Activated CD4-positive, alpha-beta T cell treated with anti-CD3 and anti-CD28 coated beads, Interleukin-2, amount 50 U/mL, for 48 hours (primary cell): ENCODE measurements at places on chromosomes 7 and 10.
A peak's percentile ranks its signal among the peaks of the same experiment; 100 is the strongest.

GRCh38 chr10:122549636-122550035 lies 10.9 kb upstream of the DMBT1 start:
- no peak for DNase-seq

GRCh38 chr10:12635127-12635541 lies 285.8 kb downstream of the CAMK1D start:
- DNase-seq, result peak; percentile 55

GRCh38 chr7:41098846-41099245 lies 604.0 kb downstream of the INHBA start:
- no peak for DNase-seq

GRCh38 chr7:83267141-83267631 lies 104.5 kb upstream of the PCLO start:
- DNase-seq, result no peak

DNA sequence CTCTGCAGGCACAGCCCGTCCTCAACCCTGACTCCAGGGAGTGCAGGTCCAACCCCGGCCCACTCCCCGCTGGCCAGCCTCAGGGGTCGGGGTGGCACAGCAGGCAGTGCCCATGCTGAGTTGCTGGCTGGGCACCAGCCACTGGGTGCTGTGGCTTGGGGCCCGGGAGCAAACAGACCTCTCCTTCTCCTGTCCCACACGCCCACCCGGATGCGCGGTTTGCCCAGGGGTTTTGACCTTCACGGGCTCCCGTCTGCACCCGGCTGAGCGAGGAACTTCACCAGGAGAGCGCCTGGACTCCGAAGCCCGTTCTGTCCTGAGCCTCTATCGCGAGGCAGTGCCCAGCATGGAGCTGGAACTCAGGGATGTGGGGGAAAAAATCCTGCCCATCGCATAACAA lies 2.6 kb upstream of the GRIFIN start:
- DNase-seq, result no peak

- no peak for DNase-seq
Measured at GRCh38 chr10:113554214-113554613, 1.4 kb downstream of the HABP2 start.

GRCh38 chr7:5334671-5335070 lies 51.9 kb downstream of the SLC29A4 start:
- DNase-seq, result no peak

DNA sequence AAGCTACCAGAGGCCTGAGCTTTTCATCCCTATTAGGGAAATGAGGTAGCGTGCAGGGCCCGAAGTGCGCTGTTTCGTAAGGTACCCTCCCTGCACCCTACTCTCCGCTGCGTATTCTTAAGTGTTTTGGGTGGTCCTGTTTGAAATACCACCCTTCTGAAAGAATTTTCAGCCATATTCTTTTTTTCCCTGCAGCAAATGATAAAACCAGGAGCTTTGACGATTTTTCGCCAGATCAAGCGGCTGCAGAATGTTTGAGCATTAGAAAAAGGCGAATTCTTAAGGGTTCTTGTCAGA lies 1.2 kb downstream of the RSBN1L start:
- no peak for DNase-seq

- no peak for DNase-seq
Measured at GRCh38 chr7:137597856-137598255, 248.9 kb downstream of the DGKI start.

- no peak for DNase-seq
Measured at GRCh38 chr7:974172-974571, 1.2 kb downstream of the COX19 start.

- no peak for DNase-seq
Measured at GRCh38 chr10:11742779-11743298, 657 bp downstream of the ECHDC3 start.

- peak; percentile 43 for DNase-seq
Measured at GRCh38 chr10:114925587-114926586, 12.1 kb upstream of the TRUB1 start.

GRCh38 chr10:37679465-37679864 lies 177.9 kb downstream of the ZNF248 start:
- DNase-seq, result no peak

DNA sequence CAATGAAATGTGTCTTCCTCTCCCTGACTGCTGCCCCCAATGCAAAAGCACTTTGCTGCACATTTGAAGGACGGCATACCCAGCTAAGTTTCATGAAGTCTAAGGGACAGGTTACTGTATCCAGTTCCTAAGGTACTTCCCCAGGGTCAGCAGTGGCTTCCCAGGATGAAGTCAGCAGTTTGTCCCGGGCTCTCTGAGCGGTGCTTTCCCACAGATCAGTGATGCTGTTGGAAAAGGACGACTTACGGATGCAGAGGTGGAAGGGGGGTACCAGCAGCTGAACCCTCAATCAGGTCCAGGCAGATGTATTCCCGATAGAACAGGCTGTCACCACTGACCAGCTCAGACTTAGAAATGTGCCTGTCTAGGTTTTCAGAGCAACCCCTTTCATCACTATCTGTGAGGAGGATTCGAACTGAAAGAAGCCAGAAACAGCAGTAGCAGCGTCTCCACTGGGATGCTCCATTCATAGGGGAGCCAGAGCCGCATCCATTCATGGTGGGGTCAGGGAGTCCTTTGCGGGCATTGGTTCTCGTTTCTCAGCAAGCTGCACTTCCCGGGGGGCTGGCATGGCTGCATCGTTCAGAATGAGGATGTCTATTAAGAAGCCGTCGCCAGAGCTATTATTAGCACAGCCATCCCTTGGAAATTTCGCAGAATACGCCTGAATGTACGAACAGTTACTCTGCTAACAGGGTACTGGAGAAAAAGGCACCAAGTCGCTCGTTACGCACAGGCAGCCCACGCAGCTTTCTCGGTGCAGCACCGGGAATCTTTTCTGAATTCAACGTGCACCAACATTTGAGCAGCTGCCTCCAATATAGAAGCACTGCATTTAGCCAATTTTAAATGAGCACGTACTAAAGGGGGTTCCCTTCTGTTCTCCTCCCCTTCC lies 303.7 kb downstream of the PRPF18 start:
- peak; percentile 15 for DNase-seq

DNA sequence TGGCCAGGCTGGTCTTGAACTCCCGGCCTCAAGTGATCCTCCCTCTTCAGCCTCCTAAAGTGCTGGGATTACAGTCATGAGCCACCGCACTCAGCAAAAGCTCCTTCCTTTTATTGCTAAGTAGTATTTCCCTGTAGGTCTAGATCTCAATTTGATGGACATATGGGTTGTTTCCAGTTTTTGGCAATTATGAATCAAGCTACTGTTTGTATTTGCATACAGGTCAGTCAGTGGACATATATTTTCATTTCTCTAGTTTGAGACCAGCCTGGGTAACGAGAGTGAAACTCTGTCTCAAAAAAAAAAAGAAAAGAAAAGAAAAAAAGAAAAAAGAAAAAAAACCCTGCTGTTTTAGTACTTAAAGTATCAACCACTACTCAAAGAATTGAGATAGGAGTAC lies 6.4 kb upstream of the PRKRIP1 start:
- DNase-seq, result no peak

- no peak for DNase-seq
Measured at GRCh38 chr10:93598157-93598556, 2.9 kb downstream of the RBP4 start.

GRCh38 chr10:30600005-30600404 lies 29.5 kb downstream of the LYZL2 start:
- DNase-seq, result no peak

- DNase-seq, result peak; percentile 57
Measured at GRCh38 chr10:114876602-114877300, 55.2 kb downstream of the FHIP2A start.

GRCh38 chr7:3559278-3559677 lies 258.2 kb downstream of the SDK1 start:
- DNase-seq, result no peak

DNA sequence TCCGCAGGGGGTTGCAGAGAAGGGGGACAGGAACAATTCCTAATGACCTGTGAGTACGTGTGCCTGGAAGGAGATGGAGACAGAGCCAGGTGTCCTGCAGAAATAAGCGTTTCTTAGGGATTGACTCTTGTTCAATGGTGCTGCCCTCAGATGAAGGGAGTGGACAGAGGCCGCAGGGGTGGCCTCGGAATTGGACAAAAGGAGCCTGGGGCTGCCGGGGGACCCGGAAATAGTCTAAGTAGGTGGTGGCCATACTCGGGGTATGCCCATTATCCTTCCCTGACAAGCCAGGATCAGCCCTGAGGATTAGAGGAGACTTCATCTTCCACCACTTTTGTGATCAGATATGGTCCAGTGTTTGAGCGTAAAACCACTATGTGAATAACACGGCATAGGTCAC lies 39.2 kb downstream of the ELFN1 start:
- DNase-seq, result no peak

- no peak for DNase-seq
Measured at GRCh38 chr7:32479574-32480200, 10.5 kb downstream of the LSM5 start.

DNA sequence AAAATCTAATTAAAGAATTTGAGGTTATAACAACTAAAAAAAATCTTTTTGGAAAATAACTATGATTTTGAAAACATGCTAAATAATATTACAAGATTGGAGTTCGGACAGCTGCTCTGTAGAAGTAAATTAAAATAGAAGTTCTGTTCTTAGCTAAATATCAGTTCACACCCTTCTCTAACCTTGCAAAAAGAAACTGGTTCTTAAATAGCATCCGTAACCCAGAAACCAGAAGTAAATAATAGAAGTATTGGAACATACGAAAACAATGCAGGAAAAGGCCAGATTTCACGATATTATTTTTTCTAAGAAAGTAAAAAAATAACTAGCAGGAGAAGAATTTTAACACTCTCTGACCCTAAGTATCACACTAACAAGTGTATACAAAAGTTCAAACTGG lies 164.7 kb downstream of the PRKG1 start:
- DNase-seq, result no peak

DNA sequence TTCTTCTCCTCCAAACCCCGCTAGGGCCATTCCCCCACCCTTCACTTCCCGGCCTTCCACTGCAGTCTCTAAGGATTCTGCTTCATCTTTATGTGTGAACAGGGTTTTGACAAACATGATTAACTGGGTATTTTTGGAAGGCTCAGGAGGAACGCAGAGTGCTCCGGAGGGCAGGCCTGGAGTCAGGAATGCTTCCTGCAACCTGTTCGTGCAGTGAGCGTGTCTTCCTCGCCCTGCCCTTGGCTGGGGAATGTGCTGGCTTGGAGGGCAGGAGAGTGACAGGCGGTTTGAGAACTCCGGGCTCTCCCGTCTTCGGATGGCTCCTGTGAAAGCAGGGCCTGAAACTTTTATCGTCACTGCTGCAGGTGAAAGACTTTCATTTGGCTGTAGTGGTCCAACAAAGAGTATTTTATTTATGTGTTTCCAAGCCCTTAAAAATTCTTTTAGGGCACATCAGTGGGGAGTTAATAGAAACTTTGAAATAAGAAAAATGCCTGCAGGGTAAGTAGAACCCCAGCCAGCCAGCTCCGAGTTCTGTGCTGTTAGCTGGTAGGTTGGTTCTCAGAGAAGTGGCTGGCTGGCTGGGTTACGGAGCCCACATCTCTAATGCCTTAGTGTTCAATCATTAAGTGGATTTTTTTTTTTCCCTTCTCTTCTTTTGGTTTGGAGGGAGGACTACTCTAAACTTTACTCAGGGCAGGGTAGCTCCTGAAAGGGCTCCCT lies 51.0 kb downstream of the TCF7L2 start:
- DNase-seq, result no peak

- DNase-seq, result no peak
Measured at GRCh38 chr10:79220307-79220706, 127.0 kb upstream of the PPIF start.

DNA sequence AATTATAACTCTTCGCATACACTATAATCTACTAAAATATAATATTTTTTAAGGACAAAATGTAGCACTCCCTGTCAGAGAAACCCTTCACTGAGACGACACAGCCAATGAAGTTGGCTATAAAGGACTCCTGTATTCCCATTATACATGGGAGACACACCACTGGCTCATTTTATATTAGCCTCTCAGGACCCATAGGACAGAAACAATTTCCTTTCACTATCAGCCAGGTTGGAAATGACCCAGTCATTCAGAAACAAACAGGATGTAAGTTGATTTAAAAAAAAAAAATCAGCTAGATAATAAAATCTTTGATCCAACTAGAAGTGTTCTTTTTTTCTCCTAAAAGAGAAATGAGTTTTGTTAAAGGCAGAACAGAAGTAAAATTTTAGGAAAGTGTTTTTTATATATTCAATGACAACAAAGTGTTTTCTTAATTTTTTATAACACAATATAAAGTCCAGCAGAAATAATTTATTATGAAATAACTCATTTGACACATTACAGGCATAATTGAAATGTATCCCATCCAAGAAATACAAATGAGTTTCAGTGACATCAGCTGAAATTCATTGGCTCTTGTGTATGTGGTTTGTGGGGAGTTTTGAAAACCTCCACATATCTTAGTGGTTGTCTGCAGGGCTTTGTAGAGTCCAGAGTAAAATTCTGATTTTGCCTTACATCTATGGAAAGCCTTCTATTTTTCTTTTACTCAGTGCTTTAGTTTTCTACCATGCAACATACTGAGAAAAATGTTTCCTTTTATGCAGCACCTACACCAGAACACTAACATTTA lies 64.1 kb downstream of the CTTNBP2 start:
- DNase-seq, result no peak

DNA sequence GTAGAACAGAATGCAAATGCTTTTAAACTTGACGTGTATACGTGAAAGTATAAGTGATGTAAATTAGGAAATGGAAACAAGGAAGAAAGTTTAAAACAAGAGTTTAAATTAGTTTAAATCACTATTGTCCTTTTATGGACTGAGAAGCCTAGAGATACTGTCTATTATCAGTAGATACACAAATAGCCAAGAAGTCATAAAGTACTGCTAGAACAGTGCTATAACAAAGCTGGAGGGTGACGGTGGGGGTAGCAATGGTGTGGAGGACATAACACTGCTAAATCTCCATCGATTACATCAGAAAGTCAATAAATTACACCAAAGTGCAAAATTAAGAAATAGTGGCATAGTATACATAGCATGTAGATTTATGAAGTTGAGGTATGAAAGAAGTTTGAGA lies 50.1 kb upstream of the CAV2 start:
- no peak for DNase-seq

- no peak for DNase-seq
Measured at GRCh38 chr7:7789551-7789988, 71.2 kb upstream of the RPA3 start.

DNA sequence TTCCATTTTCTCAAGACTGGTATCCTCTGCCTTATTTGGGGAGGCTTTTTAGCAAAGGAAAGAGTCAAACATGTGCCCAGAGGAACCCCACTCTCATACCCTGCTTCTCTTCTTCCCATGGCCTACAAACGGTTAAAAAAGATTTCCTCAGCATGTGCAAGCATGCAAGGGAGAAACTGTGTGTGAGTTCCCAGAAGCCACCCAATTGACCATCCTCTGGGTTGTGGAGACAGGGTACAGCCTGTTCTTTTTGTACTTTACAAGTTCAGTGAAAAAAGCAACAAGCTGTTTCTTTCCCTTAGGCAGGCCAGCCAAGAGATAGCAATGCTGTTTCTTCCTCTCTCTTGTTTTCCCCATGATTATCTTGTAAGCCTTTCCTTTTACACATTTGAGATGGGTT lies 68.8 kb upstream of the MTPN start:
- DNase-seq, result no peak

- no peak for DNase-seq
Measured at GRCh38 chr7:909358-910329, 33.3 kb downstream of the GET4 start.

GRCh38 chr7:84982199-84982598 lies 204.7 kb downstream of the SEMA3D start:
- no peak for DNase-seq

- DNase-seq, result no peak
Measured at GRCh38 chr10:98295401-98295811, 27.4 kb upstream of the LOXL4 start.
